ENCODE measurements at places on chromosomes 5 and 9.

DNA sequence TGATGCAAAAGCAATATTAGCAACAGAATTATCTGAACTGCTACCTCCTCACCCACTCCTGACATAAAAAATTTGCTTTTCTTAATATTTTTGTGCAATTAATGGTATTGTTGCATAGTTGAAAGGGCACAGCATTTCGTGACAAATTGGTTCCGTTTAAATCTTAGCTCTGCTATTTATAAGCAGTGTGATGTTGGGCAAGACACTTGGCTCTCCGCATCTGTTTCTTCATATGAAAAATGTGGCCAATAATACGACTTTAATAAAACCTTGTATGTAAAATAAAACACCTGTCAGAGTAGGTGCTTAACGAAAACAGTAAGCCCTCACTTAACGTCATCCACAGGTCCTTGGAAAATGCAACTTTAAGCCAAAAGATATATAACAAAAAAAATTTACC, 4.2 kb downstream of the TMEM167A start:
- DNase-seq: no peak

- DNase-seq: no peak
These were observed 45.1 kb downstream of the PDE8B start for GRCh38 chr5:77255617-77256016.

GRCh38 chr5:65334077-65334476, 147.6 kb downstream of the ADAMTS6 start:
- DNase-seq: no peak

DNA sequence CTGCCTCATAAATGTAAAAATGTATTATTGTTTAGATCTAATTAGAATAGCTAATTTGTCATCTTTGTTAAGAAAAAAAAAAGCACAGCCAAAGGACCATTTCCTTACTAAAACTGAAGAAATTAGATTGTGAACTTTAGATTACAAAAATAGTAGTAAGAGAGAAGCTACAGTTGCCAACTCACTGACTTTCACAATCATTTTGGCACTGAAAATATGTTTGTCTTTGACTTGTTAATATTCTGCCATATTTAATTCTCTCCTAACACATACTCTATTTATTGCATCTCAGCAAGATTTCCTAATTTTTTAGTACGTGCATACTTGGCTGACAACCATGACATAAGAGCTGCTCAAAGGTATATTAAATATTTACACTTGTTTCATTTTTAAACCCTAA, 297.1 kb downstream of the TUSC1 start:
- DNase-seq: no peak

DNA sequence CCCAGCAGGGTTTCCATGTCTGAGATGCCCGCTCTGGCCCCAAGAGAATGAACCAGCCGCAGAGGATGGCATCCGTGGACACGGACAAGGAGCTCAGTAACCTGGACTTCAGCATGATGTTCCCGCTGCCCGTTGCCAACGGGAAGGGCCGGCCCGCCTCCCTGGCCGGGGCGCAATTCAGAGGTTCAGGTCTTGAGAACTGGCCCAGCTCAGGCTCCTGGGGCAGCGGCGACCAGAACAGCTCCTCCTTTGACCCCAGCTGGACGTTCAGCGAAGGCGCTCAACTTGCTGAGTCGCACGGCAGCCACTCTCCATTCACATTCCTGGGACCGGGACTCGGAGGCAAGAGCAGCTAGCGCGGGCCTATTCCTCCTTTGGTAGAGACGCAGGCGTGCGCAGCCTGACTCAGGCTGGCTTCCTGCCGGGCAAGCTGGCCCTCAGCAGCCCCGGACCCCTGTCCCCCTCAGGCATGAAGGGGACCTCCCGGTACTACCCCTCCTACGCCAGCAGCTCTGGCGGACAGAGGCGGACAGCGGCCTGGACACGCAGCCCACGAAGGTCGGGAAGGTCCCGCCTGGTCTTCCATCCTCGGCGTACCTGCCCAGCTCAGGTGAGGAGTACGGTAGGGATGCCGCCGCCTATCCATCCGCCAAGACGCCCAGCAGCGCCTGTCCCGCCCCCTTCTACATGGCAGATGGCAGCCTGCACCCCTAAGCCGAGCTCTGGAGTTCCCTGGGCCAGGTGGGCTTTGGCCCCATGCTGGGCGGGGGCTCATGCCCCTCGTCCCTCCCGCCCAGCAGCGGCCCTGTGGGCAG, 74.4 kb downstream of the INSL6 start:
- DNase-seq: no peak

DNA sequence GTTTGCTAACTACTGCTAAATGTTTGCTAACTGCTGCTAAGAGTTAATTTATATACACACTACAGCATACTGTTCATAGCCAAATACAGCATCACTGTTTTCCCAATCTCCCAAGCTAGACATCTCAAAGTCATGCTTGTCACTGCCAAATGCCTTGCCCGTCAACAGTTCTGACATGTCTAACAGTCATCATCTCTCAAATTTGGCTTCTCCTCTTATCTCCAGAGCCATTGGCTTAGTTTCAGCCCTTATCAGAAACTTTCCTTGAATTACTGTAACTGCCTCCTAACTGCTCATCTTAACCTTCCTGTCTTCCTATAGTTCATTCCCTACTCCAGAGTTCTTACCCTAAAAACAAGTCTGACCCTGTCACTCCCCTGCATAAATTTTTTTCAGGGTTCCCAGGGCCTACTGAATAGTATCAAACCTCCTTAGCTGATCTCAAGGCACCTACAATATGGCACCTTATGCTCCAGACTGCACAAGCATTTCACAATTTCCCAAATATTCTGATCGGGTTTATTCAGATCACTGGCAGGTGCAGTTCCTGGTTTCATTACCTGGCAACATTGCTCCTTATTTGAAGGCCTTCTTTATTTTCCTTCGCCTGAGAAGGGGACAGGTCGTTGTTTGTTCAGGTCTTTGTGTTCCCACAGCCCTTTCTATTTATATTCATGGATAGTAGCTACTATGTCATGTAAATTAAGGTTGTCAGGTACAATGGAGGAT, 55.9 kb upstream of the ANKRD55 start:
- DNase-seq: no peak

GRCh38 chr5:128350705-128351104, 187.3 kb downstream of the FBN2 start:
- no peak for DNase-seq

- no peak for DNase-seq
These were observed 116.7 kb upstream of the ZNF366 start for GRCh38 chr5:72623936-72624335.

DNA sequence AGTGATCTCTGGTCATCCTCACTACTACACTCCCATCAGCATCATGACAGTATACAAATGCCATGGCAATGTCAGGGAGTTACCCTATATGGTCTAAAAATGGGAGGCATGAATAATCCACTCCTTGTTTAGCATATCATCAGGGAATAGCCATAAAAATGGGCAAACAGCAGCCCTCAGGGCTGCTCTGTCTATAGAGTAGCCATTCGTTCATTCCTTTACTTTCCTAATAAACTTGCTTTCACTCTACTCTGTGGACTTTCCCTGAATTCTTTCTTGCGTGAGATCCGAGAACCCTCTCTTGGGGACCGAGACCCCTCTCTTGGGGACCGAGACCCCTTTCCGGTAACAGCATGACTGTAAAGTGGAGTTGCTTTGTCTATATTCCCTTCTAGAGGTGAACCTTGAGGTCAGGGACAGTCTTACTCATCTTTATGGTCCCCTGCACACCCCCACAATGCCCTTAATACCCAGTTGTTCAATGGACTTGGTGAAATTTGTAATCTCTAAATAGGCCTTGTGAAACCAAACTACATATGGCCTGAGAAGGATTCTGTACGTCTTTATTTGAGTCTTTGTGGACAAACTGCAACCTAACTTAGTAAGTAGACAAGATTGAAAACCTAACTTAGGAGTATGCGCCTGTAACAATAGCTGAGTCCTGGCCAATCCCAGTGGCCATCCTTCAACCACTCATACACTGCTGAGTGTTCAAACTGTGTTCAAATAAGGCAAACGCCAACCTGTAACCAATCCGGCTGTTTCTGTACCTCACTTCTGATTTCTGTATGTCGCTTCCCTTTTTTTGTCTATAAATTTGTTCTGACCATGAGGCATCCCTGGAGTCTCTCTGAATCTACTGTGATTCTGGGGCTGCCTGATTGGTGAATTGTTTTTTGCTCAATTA, 32.3 kb upstream of the UBTD2 start:
- no peak for DNase-seq

GRCh38 chr9:13929013-13929412, 384.9 kb downstream of the NFIB start:
- no peak for DNase-seq

DNA sequence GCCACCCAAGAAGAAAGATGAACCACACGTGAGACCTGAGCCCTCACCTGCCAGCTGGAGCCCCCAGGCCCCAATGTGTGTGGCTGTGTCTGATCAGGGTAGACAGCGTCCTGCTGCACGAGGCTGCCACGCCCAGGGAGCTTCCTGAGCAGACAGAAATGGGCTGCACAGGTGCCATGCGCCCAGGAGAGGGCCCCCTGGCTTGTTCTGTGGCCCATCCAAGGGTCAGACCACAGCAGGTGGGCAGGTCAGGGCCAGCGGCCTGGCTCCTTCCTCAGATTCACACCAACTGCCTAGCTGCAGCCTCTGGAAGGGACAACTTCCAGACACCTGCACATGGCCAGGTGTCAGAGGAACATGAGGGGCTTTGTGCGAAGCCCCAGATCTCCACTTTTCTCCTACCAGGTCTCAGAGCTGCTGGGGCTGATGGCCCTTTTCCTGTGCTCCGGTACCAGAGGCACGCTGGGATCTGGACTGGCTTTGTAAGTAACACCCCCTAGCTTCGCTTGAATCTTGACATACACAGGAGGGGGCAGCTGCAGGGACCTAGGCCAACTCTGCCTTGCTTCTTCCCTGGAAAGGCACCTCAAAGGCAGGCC, 10.8 kb downstream of the SARDH start:
- DNase-seq: no peak

GRCh38 chr9:94612071-94612470, 18.4 kb upstream of the FBP2 start:
- no peak for DNase-seq

DNA sequence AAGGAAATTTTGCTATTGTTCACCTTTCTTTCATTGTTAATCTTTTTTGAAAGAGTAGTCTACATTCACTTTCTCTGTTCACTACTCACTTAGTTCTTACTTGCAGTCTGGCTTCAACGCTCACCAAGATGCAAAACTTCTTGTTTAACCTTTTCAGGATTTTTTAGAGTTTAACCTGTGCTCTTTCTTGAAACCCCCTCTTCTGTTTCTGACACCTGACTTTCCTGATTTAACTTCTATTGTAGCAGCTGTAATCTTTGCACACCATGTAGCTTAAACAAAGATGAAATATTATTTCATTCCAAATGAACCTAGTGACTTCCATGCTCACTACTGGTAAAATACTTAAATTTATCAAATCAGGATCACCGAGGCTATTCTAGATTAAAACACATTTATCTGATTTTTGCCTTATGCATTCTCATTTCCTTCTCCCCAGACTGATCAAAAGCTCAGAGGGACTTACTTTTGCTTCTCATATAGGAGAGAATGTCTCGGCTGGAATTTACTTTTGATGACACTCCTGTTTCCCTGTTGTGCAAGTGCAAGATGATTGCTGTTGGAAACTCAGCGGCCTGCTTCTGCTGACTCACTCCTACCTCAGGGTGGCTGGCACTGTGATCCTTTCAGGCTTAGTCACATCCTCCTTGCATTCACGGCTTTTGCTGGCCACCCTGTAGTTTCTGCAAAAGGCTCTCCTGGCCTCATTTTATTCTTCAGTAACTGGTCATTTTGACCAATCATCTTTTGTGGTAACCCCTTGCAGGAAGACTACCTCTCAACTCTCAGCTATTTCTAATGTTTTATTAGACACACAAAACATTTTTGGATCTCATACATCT, 109.3 kb upstream of the IFNE start:
- no peak for DNase-seq

DNA sequence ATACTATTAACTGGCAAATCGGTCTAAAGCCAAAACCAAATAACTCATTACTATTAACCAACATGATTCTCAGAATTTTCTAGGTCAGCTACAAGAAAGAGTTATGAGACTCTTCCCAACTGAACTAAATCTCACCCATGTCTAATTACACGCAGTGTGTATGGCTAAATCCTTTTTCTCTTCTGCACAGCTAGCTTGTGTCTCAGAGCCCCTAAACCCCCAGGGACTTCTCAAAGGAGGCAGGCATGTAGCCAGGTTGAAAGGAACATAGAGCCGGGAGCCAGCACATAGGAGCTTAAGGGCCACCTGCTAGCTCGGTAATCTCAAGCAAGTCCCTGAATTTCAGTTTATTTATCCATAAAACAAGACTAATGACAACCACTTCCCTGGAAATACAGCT, 2.2 kb upstream of the GZMK start:
- DNase-seq: no peak

DNA sequence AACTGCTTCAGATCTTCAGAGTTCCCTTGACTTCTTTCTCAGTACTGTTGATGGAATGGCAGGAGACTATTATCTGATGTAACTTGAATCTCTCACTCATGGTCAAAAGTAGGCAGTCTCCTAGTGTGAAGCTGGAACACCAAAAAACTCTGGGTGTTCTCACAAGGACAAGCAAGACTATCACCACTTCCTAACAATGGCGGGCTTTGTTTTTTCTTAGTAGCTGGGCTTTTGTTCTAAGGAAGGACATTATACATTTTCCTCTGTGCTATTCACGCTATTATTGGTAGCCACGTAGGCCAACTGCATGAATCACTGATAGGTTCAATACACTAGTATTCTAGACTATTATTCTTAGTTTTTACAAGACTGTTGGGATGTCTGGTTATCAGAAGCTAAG, 67.7 kb upstream of the ATG10 start:
- no peak for DNase-seq

DNA sequence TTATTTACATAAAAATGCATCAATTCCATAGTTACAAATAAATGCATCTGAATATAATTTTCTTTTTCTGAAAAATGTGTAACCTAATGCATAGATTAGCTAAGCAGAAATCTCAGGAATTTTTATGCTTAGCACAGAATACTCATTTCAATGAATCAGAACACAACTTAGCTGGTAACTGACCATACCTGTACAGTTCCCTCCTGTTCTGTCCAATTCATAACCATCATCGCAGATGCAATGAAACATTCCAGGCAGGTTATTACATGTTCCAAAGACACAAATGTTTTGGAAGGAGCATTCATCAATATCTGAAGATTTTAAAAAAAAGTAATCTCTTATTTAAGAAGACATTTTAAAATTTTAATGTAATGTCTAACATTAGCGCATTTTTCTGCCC, 219.4 kb downstream of the FBN2 start:
- no peak for DNase-seq

DNA sequence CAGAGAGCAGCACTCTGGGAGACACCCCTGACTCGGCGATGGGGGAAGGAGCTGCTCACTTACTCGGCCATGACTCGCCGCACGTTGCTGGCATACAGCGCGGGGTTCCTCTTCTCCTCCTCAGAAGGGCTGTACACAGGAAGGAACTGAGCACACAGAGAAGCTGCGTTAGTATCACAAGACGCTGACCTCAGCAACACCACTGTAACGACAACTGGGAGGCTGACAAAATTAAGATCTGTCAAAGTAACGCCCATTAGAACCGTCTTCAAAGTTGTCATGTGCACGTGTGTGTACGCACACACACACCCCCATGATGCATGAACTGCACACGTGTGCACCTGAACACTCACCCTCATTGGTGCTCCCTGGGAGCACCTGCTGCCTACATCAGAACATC, 32.1 kb upstream of the SLC6A3 start:
- DNase-seq: no peak

All from stimulated activated CD4-positive, alpha-beta T cell treated with anti-CD3 and anti-CD28 coated beads, Interleukin-1b, Interleukin-23, amount 100 ng/mL, for 1 hour (primary cell).